ENCODE measurements at places on chromosomes 16 and 17.

DNA sequence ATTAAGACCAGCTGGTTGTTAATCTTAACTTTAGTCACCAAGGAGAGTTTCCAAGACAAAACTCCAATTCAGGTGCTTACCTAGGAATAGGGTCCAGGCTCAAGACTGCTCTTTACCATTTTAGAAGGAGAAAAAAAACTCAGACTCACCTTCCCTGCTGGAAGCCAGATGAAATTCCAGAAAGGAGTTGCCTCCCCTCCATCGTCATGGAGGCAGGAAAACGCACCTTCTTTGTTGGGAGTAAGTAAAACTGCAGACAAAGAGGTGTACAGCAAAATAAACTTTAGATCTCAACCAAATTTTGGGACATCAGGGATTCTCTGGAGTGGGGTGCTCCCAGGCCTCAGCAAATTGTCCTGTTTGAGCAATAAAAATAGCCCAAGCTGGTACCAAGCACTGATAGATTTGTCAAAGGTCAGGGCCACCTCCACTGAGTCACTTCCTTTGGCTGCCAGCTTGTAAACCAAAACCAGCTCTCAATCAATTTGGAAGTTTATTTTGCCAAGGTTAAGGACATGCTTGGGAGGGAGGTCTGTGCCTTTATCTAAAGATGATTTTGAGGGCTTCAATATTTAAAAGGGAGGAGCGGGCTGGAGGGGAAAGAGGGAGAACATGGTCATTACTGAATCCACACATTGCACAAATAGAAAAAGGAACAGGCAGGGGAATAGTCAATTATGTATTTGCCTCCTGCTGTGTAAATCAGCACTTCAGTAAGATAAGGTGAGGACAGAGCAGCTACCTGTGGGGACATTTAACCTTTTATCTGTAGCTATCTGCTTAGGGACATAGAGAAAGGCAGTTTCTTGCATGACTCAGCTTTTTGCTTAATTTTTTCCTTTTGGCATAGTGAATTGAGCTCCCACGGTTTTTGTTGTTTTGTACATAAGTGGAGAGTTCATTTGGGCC lies 1.5 kb upstream of the ALDH3A2 start:
- no peak for DNase-seq

DNA sequence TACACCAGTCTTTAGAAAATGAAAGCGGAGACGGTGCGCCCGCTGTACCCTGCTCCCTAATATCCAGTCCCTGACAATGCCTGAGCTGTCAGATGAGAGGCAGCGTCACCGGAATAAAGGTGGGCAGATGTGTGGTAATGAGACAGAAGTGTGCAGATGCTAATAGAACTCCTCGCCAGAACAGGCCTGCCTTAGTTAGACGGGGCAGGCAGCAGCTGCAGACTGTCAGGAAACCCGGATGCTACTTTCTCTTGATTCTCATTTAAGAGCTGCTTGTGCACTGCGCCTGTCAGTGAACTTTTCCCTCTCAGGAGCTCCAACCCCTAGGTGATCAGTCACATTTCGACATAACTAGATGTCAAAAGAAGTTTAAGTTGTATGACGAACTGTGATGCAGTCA lies 221.8 kb upstream of the IRX3 start:
- no peak for DNase-seq

- no peak for DNase-seq
These were observed 59.1 kb downstream of the SSH2 start for GRCh38 chr17:29870836-29871465.

DNA sequence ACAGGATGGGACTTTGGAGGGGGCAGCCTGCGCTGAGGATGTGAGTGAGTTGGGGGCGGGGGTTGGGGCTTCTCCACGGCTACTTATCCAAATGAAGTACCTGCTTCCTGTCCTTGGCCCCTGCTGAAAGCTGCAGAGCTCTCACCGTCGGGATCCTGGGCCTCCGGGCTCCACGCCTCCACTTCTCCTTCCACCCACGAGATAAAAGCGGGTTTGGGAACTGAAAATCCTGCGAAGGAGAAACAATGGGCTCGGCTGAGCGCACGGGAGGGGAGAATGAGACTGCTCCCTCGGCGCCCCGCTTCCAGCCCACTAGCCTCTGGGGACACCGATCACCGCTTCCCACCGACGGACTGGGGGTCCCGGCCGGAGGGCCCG lies 486 bp downstream of the ZNF785 start:
- no peak for DNase-seq

GRCh38 chr17:70201872-70202419 lies 32.6 kb downstream of the KCNJ2 start:
- DNase-seq, result no peak

GRCh38 chr16:85750827-85751697 lies at the start of gene C16orf74:
Gene C16orf74, minus strand, starts transcription at chr16:85751096. Its CDS starts 15,879 bp downstream, at chr16:85735217.
- no peak for DNase-seq

- no peak for DNase-seq
These were observed 29.5 kb downstream of the CIITA start for GRCh38 chr16:10906482-10906881.

GRCh38 chr16:15641753-15642556 lies 999 bp downstream of the MARF1 start:
- no peak for DNase-seq

- no peak for DNase-seq
These were observed 82.4 kb downstream of the KCNJ2 start for GRCh38 chr17:70251706-70252105.

DNA sequence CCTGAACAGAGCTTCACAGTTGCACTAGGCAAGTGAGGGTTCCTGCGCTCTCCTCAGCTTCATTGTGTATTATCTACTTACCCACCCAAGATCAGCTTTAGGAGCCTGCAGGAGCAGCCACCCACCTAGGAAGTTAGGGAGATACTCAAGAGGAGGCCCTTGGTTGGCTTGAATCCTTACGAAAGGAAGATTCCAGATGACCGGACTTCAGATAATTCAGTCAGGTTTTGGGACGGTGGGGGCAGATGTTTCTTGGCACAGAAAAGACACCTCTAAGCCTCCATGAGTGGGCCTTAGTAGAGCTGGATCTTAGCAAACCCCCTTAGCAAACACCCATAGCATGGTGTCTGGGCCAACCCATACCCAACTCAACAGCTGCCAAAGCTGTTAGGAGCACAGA lies 2.4 kb upstream of the CBFB start:
- DNase-seq, result no peak

- no peak for DNase-seq
These were observed 110.7 kb downstream of the LITAF start for GRCh38 chr16:11475896-11476630.

- DNase-seq, result no peak
These were observed 746 bp downstream of the GNAO1 start for GRCh38 chr16:56191835-56192634.

GRCh38 chr16:13920510-13920818 lies 510 bp downstream of the ERCC4 start:
- DNase-seq, result no peak

DNA sequence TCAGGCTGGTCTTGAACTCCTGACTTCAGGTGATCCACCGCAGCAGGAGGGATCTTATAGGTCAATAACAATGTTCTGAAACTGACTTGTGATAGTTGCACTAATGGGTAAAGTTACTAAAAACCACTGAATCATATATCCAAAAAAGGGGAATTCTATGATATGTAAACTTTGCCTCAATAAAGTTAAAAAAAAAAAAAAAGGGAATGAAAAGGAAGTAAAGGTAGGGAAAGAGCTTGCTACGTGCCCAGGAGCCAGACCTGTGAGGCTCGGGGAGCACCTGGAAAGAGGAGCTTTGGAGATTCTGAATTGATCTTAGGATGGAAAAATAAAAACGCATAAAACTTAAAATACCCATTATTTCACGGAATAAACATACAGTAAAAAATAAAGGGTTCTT lies 20.8 kb upstream of the TRAP1 start:
- DNase-seq, result no peak

- peak; percentile 34 for DNase-seq
These were observed 7.5 kb downstream of the SLC16A3 start for GRCh38 chr17:82236142-82236971.

GRCh38 chr16:17431968-17432625 lies 38.7 kb downstream of the XYLT1 start:
- DNase-seq, result no peak

DNA sequence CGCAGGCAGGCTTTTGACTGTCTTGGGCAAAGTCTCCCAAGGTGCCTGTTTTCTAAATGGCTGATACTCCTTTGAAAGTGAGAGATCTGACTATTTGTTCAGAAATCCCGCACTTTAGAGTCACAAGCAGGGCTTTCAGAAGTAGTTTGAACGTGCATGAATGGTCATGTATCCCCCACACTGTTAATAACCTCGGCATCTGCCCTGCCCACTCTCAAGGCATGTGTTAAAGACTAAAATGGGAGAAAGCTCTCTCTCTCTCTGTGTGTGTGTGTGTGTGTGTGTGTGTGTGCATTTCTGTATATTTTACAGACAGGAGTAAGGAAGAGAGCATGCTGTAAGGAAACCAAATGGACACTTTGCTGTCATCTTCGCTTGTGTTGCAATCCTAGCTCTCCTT lies 163.7 kb downstream of the MAF start:
- DNase-seq, result no peak

DNA sequence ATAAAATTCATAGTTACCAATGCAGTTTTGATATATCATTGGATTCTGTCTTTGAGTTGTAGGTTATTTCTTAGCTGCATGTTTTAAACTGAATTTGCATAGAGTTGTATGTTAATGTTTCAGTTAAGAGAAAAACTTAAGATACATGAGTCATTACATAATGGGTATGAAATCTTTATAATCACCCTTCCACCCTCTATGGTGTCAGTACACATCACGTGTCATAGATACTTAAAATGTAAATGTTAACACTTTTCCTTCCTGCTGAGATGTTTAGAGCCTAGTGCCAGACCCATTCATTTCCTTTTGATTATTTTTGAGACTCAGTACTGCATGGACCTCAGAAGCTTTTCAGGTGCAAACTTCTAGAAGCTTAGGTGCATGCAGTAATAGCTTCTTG lies 20.5 kb downstream of the ZNF207 start:
- DNase-seq, result no peak

DNA sequence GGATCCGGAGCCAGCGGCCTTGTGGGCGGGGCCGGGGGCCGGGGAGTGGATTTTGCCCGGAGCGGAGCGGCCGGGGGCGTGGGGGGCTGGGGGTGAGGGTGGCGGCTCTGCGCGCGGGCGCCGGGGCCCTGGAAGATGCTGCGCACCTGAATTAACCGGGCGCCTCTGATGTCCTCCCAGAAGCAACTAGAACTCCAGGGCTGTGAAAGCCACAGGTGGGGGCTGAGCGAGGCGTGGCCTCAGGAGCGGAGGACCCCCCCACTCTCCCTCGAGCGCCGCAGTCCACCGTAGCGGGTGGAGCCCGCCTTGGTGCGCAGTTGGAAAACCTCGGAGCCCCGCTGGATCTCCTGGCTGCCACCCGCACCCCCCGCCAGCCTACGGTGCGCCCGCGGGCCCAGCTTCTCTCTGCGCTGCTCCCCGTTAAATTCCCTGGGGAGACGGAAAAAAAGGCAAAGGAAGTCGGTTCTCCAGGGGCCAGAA lies 549 bp downstream of the SLC26A11 start:
- no peak for DNase-seq

DNA sequence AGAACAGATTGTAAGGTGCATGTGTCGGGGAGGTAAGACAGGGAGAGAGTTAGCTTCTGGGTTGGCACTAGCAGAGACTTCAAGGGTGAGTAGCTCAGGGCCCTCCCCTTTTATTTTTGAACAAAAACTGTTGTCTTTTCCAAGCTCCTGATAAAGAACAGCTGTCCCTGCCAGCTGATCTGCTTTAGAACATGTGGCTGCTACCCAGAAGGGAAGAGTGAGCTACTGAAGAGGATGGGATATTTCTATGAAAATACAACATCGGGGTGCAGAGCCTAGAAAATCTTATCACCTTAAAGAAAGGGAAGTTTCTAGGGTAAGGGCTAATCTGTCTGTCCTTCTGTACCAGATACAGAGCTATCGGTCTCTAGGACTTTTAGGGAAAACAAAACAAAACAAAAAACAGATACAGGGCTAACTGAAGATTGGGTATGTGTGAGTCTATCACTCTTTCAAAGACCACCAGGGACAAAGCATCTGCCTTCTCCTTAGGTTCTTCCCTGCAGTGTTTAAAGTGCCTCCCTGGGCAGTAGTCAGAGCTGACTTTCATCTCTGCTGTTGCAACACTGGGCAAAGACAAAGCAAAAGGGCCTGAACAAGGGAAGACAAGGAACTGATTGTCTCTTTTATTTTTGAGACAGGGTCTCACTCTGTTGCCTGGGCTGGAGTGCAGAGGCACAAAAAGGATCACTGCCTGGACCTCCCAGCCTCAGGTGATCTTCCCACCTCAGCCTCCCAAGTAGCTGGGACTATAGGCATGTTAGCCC lies 5.0 kb upstream of the DHRS13 start:
- no peak for DNase-seq

DNA sequence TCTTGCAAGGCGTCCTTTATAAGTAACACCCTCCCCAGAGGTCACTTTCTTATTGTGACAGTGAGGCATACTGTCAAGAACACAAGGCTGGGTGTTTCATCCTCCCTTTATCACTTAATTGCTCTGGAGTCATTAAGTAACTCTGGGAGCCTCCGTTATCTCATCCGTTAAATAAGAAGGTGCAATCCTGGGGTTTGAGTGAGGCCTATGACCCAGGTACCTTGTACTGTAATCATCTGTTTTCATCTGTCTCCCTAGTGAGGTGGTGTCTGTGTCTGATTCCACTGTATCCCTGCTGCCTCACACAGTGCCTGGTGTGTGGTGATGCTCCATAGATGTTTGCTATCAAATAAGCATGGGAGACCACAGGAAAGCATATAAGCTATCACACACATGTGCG lies 17.7 kb downstream of the TNS4 start:
- no peak for DNase-seq

- DNase-seq, result no peak
These were observed 555.0 kb upstream of the RBFOX1 start for GRCh38 chr16:6777624-6778023.

DNA sequence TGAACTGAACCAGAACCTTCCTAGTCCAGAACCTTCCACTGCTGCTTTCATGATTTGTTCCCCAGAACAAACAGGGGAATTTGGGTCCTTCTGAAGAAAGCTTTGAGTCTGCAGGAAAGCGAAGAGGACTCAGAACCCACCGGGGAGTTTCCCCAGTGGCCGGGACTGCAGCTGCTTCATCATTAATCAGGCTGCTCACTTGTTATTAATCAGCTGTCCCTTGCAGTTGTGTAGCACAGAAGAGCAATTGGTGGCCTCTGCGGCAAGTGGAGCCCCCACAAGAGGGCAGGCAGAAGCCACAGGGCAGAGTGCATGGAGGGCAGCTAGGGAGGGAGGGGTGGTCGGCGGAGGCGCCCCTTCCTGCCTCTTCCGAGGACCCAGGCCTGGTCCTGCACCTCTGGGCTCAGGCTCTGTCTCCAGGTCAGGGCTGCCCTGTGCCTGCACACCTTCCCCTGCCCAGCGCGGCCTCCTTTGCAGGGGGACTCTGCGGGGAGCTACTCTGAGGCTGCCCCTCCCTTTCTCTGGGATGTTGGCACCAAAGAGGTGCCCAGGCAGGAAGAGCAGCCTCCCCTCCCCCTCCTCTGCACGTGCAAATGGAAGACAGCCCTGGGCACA lies 6.9 kb downstream of the CCL17 start:
- no peak for DNase-seq

Data from activated CD4-positive, CD25-positive, alpha-beta regulatory T cell (primary cell).